ENCODE measurements at places on chromosomes 4 and X.

- DNase-seq: no peak
Observed at GRCh38 chrX:121958886-121959285, 911.5 kb downstream of the GLUD2 start.

- no peak for DNase-seq
Observed at GRCh38 chr4:97152149-97152548, 991.1 kb downstream of the STPG2 start.

- DNase-seq: no peak
Observed at GRCh38 chr4:97073194-97073593, 1070.1 kb downstream of the STPG2 start.

DNA sequence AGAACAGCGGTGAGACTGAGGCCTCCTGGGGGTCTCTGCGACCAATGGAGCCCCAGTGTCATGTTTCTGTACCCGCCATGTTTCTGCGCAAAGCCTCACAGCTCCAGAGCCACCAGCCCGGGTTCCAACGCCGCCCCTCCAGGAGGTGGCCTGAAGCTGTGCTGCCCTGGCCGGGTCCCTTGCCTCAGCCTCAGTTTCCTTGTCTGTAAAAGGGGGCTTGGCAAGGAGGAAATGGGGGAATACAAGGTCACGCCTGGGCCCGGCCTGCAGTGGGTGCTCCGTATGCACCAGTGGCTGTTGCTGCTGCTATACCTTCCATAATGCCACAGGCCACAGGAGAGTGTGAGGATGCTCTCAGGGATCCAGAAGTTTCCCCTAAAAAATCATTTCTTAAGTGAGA lies 229.5 kb downstream of the AFAP1 start:
- DNase-seq: no peak

- no peak for DNase-seq
Observed at GRCh38 chrX:133089411-133089810, 7.5 kb downstream of the USP26 start.

DNA sequence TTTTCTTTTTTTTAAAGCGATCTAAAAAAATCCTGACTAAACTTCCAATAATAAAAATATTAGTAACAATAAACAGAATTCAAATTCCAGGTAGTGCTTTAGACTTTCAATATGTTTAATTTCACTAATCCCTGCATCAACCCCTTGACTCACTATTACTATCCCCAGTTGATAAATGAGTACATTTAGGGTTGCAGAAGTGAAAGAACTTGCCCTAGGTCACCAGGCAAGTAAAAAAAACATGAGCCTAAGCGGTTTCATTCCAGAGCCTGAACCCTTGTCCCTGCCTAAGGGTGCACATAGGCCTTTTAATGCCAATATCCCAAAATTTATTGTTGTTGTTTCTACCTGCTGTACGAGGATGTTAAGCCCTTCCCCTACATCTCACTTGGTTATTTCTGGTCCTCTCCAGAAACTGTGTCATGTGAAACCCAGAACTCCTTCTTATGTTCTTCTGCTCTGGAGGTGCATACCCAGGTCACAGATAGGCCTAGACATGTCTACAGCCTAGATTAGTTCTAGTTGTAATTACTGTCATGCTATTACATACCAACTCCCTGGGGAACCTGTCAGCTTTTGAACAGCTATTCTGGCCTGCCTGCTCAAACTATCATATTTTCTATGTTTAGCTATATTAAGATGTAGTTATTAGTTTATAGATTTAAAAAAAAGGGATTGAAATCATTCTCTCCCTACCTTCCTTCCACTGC lies 244.5 kb upstream of the PITX2 start:
- DNase-seq: no peak

DNA sequence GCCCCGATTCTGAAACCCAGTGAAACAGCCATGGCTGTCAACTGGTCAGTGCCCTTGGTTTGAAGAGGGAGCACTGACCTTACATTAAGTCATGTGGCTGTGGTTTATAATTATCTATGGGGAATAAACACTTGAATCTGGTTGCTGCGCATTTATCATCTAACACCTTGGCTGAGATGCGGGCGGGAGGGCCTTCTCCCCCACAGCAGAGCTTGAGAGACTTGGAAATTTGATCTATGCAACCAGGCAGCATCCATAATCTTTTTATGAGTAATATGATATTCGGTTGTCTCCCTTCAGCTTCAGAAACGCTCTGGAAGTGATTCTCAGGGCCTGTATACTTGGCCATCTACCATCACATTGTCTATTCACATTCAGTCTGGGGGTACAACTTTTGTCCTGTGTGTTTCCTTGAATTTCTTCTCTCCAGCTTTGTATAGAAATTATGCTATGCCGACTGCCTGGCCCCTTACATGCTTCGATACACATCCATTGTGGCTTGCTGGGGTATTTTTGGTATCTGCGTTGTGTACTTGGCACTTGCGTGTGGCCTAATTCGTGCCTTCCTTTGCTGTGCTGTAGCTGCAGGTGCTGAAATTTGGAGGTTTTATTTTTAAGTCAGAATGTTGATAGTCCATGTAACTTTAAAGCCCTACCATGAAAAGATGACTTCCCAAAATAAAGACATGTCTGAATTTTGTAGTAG lies 321.6 kb downstream of the ARHGAP10 start:
- DNase-seq: no peak

DNA sequence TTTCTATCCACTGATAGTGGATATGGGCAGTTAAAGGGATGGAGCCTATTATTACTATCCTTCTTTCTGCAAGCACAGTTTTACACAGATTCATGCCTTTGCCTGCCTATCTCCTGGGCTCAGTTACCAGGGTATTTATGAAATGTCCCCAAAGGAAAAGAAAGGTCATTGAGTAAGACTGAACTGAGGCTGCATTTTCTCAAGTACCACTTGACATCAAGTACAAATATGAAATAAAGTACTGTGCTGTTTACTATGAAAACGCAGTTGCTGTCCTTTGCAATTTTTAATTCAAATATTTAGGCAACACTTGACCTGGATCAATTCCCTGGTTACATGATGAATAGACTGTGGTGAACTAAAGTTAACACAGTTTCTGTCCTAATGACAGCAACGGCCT lies 23.5 kb upstream of the SPANXN4 start:
- no peak for DNase-seq

DNA sequence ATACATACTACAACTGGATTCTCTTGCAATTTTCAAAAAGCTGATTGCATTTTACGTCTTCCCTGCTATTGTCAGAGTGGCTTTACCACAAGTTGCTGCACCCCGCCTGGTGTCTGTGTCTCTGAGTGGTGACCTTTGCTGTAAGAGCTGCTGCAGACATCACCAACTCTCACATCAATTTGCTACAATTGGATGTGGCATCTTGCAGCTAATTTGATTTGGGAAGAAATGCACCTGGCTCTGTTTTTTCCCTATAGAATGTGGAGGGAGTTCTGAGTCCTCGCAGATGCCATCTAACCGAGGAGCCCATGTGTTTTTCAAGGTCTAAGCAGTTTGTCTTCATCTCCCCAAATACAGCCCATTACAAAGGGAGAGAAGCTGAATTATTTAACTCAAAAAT lies 73.8 kb upstream of the PHOX2B start:
- DNase-seq: no peak

DNA sequence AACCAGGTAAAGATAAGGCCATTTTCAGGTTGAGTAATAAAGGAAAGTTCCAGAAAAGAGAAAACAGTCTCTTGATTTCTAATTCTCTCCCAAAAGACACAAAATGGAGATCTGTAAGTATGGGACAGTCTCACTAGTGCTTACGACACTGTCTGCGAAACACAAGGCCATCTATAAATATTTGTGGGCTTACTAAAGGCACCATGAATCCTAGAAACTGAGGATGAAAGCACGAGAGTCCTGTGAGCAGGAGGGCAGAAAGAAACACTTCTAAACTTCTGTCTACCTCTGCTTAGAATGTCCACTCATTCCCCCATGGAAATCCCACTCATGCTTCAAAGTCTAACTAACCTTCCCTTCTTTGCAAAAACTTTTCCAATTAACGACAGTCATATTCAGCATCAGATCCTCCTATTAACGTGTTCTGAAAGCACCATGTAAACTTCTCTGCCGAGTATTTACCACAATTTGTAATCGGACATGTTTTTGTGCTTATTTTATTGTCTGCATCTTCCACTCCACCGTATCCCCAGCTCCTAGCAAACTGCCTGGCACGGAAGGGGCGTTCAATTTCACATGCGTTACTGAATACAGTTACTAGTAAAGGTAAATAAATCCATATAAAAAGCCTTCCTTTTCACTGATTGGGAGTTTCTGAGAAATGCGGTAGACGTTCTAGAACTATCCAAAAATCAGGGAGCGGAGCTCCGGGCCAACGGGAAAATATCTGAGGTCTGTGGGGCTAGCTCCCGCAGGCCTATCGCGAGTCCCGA lies 665 bp downstream of the PSMD10 start:
- no peak for DNase-seq

DNA sequence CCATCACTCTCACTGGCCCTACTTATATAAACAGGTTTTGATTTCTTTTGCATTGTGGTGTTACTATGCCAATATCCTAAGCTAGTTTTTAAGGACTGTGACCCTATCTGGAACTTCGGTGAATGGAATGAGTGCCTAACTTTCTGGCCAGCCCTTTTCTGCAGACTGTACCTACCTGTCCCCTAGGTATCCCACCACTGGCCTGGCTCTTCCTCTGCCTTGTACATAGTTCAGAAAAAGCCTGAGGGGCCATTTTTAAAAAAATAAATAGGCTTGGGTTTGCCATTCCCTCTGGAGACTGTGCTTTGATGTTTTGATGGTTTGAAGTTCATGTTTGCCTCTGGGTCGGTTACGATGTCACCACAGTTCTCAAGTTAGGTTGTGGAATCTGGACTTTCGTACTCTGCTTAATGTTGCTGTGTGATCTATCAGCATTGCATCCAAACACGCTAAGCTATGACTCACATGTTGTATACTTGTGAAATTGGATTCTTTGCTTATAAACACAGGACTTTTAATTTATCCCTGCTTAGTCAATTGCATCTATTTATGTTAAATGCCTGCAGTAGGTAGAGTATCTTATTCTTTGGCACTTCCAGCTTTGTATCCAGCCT lies 182.0 kb downstream of the ANKRD50 start:
- DNase-seq: no peak

DNA sequence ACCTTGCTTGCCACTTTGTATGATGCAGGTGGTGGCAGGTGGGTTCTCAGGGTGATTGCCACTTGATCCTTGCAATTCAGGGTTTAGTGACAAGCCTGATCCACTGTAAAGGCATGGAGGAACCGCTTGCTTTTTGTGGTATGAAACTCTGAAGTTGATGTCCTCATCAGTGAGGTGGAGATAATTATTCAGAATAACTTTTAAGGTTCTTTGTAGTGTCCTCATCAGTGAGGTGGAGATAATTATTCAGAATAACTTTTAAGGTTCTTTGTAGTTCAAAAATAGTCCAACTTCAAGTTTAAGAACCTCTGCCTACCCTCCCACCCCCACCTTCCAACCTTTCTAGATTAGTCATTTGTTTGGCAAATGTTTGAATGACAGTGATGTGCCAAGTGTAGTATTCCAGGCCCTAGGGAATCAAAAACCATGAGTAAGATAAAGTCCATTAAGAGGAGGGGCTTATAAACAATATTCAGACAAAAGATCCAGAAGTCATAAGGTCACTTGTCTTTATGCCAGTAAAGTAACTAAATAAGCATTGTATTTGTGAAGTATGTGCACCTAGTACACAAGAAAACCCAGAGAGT lies 51.2 kb downstream of the DCUN1D4 start:
- no peak for DNase-seq

GRCh38 chr4:20298986-20299385 lies 47.3 kb downstream of the SLIT2 start:
- no peak for DNase-seq

- no peak for DNase-seq
Observed at GRCh38 chr4:7003176-7003878, 39.8 kb upstream of the TADA2B start.

GRCh38 chr4:139847602-139848001 lies 182.0 kb downstream of the MGST2 start:
- no peak for DNase-seq

DNA sequence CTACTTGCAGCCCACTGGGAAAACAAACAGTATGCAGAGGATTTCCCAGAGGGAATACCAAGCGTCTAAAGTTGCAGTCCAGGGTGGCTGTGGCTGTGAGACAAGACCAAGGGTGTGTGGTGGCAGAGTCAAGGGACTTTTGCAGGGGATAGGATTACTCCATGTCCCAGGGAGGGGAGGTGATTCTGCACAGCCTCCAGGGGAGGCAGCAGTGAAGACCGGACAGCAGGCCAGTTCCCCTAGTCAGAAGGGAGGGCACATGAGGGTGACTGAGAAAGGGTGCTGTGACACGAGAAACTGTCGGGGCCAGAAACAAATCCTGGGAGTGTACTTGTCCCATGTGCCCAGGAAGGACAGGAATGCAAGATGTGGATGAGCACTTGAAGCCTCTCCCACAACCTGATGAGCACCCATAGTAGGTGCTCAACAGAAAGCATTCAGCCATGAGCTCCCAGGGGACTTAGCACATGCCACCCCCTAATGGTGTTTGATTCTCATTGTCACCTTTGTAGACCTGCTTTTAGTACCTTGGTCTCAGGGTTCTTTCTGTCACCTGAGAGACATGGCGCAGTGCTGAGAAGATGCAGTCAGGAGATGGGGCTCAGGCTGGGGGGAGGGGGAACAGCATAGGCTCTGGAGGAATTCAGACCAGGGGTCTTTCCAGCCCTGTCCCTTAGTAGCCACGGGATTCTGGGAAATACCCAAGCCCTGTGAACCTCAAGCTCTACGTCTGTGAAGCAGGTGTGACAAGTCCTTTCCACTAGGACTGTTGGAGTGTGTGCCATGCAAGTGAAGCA lies 18.1 kb upstream of the HSFX3 start:
- DNase-seq: no peak

GRCh38 chr4:2277956-2278355 lies 16.0 kb upstream of the MXD4 start:
- DNase-seq: no peak

DNA sequence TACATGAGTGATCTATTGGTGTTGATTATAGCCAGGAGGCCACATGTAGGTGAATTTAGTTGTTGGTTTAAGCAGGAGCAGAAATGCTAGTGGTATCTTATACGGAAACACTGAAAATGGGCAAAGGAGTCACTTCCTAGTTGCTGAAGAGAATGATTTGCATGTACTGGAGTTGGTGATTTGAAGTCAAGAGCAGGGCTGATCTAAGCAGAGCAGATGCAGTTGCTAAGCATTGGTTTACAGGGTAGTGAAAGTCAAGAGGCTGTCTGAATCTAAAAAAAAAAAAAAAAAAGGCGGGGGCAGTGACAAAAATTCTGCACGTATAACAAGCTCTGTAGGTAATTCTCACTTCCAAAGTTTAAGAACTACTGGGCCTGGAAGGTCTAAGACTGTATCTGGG lies 90.4 kb upstream of the HPRT1 start:
- no peak for DNase-seq

- DNase-seq: no peak
Observed at GRCh38 chr4:76590798-76591281, 155.8 kb downstream of the SHROOM3 start.

DNA sequence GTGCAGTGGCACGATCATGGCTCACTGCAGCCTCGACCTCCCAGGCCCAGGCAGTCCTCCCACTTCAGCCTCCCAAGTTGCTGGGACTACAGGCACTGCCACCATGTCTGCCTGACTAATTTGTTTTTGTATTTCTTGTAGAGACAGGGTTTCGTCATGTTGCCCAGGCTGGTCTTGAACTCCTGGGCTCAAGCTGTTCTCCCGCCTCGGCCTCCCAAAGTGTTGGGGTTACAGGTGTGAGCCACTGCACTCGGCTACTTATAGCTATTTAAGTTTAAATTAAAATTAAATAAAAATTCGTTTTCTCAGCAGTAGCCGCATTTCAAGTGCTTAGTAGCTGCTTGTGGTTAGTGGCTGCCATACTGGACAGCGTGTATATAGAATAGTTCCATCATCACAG lies 3.5 kb downstream of the SMAD1 start:
- DNase-seq: no peak

GRCh38 chrX:111876646-111877045 lies 665 bp downstream of the TRPC5OS start:
- DNase-seq: no peak

GRCh38 chr4:174856926-174857800 lies 28.1 kb upstream of the GLRA3 start:
- no peak for DNase-seq
